Right renal pelvis (tissue), 4 donors: ENCODE measurements at places on chromosomes 1 and 21.

DNA sequence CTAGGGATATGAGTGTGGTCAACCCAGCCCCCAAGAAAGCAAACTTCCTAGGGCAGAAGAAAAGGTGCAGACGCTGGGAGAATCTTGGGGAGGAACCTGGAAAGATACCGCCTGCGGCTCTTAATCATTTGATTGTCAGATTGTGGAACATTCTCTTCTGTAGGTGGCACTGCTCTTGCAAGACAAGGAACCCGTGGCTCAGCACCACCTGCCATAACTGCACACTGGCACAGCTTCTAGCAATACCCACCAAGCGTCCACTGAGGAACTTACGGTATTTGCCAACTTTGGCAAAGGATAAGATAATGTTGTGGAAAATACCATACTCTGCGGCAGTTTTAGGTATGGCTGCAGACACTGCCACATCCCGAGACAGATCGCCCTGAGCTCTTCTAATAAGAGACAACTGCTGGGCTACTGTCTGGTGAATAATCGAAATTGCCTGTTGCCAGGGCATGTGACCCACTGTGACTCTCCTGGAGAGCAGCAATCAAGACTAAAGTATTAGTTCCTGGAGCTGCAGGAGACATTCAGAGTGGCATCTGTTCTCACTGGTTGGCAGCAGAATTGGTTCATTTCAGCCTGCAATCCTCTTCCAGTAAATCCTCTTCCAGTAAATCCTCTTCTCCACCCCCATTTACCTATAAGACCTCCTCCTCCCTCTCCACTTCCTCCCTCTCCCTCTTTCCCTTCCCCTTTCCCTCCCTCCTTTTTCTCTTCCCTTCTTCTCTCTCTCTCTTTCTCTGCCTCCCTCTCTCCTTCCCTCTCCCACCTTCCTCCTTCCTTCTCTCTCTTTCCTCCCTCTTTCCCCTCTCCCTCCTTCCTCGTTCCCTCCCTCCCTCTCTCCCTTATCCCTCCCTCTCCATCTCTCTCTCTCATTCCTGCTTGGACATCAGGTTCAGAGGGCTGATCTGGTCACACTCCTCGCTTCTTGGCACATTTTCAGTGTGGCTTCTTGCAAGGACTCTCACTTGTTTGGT, 49.7 kb upstream of the B3GALT5 start:
- no peak for DNase-seq

DNA sequence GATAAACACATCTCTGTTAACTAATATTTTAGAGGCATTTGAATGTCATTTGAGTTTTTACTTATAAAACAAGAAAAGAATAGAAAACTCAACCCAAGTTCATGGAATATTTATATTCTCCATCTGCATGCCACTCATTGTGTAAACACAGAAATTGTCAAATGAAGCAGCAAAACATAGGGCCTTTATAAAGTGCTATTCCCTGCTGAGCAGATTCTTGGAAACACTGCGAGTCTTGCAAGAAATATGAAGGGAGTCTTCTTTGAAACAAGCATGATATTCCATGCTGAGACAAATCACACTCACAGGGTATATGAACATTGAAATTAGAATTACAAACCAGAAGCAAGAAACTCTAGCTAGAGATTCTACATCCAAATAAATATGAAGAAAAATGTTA, 655.8 kb downstream of the BRINP3 start:
- DNase-seq = no peak

GRCh38 chr1:149977345-149977744, 33.2 kb downstream of the OTUD7B start:
- DNase-seq = no peak

- no peak for DNase-seq
Observed at GRCh38 chr1:76891931-76892622, 24.8 kb downstream of the ST6GALNAC5 start.

GRCh38 chr1:201359031-201359872, 18.2 kb downstream of the TNNT2 start:
- no peak for DNase-seq

GRCh38 chr1:176754676-176755075, 291.7 kb downstream of the PAPPA2 start:
- DNase-seq = no peak

DNA sequence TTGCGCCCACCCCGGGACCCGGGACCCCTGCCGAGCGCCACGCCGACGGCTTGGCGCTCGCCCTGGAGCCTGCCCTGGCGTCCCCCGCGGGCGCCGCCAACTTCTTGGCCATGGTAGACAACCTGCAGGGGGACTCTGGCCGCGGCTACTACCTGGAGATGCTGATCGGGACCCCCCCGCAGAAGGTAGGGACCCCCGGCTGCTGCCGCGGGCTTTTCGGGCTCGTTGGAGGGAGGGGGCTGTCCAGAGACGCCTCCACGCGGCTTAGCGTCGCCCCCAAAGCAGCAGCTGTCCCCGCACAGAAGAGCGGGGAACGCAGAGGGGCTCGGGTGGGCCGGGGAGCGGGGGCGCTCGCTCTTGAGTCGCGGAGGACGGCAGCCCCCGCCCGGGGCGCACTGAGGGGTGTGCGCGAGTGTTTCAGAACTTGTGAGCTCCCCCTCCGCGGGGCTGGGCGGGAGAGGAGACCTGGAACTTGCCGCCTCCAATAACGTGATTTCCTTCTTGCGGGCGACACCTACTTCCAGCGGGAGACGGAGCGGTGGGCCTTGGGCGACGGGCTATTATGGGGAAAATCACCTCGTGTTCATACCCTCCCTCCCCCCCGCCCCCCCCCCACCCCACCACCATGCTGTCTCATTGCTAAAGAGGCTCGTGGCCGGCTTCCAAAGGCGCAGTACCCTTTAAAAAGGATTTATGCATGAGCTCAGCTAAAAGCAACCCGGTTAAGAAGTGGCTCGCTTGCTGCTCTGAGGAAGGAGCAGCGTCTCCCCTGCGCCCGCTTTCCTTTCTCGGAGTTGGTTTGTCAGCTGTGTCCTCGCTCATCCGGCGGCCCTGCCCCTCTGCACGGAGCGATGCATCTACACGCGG, 664 bp downstream of the BACE2 start:
- DNase-seq = no peak

DNA sequence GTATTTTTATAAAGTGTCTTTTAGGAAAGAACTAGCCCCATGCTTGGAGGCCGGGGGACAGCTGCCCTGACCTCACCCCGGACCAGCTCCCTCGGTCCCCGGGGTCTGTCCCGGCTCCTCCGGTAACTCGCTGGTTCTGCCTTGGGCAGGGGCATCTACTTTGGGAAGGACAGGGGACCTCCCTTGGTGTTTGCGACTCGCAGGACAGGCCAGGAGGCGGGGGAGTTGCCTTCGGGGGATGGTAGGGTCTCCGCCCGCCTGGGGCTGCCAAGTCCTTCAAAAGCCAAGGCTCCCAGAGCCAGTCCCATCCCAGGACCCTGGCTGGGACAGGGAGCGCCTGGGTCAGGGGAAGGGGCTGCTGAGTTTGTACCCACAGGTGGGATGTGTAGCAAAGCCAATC, 157.9 kb downstream of the PEX14 start:
- DNase-seq = no peak

DNA sequence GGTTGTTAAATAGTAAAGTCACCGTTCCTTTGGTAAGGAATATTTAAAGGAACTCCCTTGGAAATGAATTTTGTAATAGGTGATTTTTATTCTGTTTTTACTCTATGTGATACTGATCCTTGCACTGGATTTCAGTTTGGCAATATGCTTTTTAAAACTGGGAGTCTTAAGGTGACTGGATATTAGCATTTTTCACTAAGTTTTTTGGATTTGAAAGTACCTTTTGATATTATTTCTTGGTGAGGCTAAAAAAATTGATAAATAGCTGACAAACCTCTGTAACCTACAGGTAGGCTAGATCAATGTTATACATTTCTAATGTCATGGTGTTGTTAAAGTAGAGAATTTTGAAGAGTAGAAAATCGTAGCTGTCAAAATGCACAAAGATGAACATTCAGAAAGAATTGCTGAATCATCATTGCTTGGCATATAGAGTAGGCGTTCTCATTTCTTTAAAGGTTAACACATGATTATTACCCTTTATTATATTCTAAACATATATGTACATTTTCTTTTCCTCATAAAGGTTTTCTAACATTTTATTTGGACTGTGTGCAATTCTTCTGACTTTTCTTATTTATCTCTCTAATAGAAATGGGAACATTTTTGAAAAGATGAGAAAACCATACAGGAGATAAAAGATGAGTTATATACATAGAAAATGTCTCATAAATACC, 1.5 kb upstream of the DNAJB4 start:
- no peak for DNase-seq

- DNase-seq = no peak
Observed at GRCh38 chr1:63748046-63748580, 25.7 kb upstream of the ROR1 start.

DNA sequence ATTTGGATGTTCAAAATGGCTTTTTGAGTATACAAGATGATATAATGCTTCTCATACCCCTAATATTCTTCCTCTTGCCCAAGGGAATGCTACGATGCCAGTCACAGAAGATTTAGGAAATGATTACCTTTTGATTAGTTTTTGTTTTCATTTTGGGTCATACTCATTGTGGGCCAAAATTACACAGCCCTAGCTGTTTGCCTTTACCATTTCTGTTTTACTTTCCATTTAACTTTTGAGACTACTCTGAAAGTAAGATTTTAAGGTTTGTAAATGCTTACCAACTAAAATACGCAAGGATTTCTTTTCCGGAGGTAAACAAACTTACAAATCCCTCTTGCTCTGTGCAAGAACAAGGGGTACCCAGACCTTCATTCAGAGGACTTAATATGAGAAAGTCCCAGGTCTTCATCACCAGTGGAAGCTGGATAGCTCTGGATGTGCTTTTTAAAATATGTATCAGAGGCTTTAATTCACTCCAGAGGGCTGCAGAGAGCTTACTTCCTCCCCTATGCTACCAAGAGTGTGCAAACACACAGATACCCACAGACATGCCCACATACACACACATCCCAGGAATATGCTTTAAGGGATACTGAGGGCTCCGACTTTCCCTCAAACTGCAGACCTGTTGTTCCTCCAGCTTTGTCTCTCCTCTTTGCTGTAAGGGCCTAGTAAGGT, 631.4 kb downstream of the SMYD3 start:
- no peak for DNase-seq

- no peak for DNase-seq
Observed at GRCh38 chr1:93007941-93008577, 46.8 kb upstream of the DIPK1A start.

- no peak for DNase-seq
Observed at GRCh38 chr1:41484402-41485241, at the start of gene EDN2. Gene EDN2, minus strand, starts transcription at chr1:41484683. Its CDS starts 82 bp downstream, at chr1:41484601.

DNA sequence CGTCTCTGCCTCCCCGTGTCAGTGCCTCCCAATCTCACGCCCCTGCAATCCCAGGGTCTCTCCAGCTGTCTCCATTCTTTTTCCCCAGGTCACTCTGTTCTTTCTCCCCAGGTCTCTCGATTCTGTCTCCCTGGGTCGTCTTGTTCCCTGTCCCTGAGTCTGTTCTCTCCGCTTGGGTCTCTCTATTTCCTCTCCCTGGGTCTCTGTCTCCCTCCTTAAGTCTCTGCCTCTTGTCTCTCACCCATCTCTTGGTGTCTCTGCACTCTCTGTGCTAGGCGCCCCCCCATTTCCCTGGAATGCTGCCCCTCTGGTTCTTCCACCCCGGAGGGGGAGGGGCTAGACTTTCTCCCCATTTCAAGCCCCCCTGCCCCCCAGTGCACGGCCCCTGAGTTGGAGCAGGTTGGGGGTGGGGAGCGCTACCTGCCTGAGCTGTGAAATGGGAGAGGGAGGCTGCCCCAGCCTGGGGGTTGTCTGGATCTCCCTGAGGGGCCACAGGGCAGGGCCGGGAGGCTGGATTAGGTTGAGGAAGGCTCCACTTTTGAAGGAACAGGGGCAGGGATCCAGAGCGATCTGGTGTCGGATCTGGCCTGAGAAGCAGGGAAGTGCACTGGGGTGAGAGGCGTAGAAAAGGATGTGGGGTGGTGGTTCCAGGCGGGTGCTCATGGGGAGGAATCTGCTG, 1.4 kb downstream of the PTPRF start:
- DNase-seq = no peak

GRCh38 chr1:54312796-54313316, 93.3 kb downstream of the SSBP3 start:
- DNase-seq = no peak

DNA sequence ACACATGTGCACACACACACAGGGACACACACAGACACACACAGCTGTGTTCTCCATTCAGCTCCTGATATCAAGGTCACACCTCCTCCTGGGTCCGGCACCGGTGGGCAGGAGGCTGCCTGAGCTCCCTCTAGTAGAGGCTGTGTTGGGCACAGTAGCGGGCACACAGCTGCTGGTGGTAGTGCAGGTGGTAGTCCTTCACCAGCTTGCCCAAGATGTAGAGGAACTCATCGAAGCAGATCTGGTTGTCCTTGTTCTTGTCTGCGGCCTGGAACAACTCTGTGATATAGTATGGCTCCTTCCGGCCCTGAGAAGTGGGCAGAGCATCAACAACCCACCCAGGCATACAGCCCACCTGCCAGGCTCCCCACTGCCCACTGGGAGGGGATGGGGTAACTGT, 5.6 kb upstream of the S100A8 start:
- DNase-seq = no peak

GRCh38 chr1:184965439-184965838, 8.9 kb downstream of the NIBAN1 start:
- DNase-seq = no peak

DNA sequence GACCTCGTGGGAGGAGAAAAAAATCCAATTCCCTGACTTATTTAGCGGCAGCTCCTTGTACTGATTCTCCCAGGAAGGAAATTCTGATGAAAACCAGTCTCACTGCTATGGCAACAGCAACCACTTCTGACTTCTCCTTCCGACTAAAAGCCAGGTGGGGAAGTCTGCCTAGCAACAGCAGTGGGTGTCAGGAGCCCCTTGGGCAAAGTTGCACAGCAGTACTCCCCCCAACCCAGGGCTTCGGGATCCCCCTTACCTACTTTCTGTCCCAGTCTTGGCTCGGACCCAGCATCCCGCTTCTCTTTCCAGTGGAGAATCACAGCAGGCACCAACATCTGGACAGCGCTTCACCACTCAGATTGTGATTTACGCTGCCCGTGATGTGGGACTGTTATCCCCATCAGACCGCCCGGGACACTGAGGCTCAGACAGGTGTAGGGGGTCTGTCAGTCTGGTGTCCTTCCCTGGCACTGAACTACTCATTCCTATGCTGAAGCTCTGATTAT, 24.6 kb downstream of the NKAIN1 start:
- DNase-seq = no peak
